ENCODE measurements at places on chromosomes 3 and 15.

GRCh38 chr15:61038910-61039309 lies 190.2 kb downstream of the RORA start:
- no peak for DNase-seq

DNA sequence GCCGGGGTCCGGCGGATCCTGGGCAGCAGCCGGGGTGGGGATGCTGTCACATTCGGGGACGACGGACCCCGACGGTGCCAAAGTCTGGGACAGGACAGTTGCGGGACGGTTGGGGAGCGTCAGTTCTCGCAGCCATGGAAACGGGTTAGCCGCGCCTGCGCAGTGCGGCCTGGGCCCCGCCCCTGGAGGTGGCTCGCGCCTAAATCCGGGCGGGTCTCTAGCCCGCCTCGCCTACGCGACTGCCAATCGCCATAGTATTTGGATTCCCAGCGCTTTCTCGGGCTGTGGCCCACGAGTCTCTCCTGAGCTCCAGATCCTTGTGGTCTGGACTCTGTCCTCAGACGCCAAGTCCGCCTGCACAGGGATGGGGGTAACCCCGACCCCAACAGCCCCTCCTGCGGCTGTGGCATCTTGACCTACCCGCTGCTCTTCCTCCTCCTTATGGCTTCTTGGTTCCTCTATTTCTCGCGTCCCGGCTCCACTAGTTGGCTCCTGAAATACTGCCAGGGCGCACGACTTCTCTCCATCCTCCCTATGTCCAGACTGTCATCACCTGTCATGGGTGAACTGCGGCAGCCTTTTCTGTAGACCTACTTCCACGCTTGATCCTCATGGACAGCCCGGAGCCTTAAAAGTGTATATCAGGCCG lies at the start of gene ZMYND10:
ZMYND10 (minus strand) TSS at position 147 of the 649 bp plus-strand sequence. CDS start 153 bp downstream, outside the sequence.
- peak; percentile 87 for DNase-seq

GRCh38 chr3:54146506-54147239 lies 24.3 kb downstream of the CACNA2D3 start:
- DNase-seq, result no peak

DNA sequence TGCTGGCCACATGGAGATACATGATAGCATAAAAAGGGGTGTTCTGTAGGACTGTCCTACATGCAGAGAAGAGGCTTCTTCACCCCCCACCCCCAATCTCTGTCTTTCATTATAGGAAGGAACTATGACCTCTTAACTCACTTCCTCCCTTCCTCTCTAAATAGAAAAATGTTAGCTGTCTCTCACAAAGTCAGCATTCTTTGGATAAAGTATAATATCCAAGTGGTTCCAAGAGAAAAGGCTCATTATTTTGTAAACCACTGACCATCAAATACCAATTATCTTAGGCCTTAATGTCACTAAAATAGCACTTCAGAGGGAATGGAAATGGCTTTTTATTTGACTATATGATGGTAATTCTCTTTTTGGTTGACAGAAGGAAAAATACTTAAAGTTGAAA lies 95.3 kb upstream of the SLC2A2 start:
- DNase-seq, result no peak

DNA sequence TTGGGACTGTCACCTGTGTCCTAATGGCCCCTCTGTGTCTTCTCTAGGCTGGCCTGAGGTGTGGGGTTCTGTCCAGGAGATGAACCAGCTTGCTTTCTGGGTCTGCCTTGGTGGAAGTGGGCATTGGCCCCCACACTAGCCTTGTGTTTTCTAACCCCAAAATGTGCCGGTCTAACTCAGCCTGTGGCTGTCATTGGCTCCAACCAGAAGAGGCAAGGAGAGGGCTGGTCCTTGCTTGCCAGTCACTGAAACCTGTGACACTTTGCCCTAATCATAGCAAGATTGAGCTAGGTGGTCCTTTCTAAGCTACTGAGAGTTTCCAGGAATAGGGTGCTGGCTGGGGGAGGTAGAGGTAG lies 2.2 kb downstream of the C15orf39 start:
- DNase-seq, result no peak

GRCh38 chr15:92468991-92469390 lies 75.3 kb downstream of the ST8SIA2 start:
- DNase-seq, result no peak

DNA sequence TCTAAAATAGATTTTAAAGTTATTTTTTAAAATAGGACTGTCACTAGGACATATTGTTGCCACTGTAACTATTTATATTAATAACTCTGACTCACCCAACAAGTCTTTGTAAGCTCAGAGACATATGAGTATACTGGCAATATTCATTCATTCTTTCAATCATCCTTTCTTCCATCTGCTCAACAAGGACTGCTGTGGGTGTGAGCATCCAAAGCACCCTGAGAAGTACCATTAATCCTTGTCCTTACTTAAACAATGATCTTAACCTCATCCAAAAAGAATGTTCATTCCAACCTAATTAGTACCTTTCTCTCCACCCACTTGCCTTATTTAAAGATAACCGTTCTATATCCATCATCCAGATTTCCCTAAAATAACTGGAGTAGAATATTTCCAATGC lies 94.2 kb upstream of the PPP2R3A start:
- no peak for DNase-seq

DNA sequence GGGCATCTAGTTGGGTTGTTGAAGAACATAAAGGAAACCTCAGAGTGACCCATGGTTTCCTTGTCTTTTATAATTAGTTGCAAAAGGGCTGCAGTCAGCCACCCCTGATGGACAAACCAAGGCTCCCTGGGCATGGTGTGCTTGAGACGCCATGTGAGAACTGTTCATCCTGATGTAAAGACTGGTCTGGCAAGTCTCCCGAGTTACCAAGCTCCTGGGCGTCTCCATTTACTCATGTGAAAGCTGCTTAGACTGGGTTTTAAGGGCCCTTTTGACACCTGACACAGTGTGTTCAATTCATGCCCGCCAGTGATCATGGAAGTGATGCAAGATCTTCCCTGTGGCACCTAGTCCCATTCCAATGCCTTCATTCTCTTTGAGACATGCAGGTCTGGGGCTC lies 49.4 kb downstream of the GRK7 start:
- DNase-seq, result no peak

DNA sequence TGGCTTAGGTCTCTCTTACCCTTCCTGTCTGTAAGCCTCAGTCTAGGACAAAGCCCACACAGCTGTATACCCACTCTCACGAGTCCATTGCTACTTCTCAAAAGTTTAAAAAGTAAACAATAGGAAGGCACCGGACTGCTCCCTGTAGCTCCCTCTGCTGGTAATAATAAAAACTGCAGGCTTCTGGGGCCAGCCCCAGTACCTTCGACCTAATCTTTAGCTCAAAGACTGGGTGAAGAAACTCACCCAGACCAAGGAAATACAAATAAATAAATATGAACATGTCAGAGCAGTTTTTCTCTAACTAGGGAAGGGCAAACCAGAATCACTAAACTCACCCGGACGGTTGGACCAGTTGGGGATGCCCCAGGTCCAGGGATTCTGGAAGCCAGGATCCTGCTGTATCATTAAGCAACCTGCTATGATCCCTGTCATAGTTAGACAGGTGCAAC lies 5.0 kb downstream of the FAM219B start:
- DNase-seq, result peak; percentile 58

- DNase-seq, result no peak
Measured at GRCh38 chr15:100740138-100740537, 137.7 kb downstream of the ASB7 start.

- no peak for DNase-seq
Measured at GRCh38 chr3:156601497-156601896, 46.6 kb upstream of the SSR3 start.

GRCh38 chr3:4426261-4426781 lies 40.7 kb downstream of the SUMF1 start:
- no peak for DNase-seq

GRCh38 chr15:78914027-78914764 lies 30.6 kb downstream of the CTSH start:
- DNase-seq, result no peak

DNA sequence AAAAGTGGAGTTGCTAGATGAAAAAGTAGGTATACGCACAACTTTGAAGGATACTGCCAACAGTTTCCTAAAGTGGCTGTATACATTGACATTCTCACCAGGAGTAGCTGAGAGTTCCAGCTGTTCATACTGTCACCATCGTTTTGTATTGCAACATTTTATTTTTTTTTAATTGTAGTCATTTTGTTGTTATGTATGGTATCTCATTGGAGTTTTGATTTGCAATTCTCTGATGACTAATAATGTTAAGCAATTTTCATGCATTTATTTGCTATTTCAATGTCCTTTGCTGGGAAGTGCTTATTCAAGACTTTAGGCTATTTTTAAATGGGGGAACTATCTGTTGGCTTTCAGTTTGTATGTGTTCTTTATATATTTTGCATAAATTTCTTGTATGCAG lies 185.1 kb upstream of the TGFBR2 start:
- DNase-seq, result no peak

GRCh38 chr15:35466476-35466875 lies 79.5 kb downstream of the DPH6 start:
- no peak for DNase-seq

DNA sequence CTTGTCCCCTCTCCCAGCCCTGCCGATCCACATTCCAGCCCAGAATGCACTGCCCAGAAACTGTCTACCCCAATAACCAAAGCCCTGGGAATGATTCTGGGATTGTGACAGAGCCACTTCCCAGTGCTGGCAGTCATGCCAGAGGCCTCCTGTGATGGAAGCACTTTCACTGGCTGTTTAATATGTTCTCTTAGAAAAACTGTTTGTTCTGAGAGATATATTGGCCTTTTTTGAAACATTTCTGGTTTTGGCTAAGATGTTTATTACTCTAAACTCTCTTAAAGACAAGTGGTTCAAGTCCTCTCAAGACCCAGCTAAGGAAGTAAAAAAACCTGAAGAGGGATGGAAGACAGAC lies 74.0 kb upstream of the HACD2 start:
- no peak for DNase-seq

- DNase-seq, result peak; percentile 39
Measured at GRCh38 chr3:8767667-8768363, 1.6 kb downstream of the OXTR start.

- no peak for DNase-seq
Measured at GRCh38 chr3:11581237-11582190, 62.2 kb downstream of the VGLL4 start.
